Occipital lobe (tissue), 3 donors: ENCODE measurements at places on chromosomes 5 and 9.

DNA sequence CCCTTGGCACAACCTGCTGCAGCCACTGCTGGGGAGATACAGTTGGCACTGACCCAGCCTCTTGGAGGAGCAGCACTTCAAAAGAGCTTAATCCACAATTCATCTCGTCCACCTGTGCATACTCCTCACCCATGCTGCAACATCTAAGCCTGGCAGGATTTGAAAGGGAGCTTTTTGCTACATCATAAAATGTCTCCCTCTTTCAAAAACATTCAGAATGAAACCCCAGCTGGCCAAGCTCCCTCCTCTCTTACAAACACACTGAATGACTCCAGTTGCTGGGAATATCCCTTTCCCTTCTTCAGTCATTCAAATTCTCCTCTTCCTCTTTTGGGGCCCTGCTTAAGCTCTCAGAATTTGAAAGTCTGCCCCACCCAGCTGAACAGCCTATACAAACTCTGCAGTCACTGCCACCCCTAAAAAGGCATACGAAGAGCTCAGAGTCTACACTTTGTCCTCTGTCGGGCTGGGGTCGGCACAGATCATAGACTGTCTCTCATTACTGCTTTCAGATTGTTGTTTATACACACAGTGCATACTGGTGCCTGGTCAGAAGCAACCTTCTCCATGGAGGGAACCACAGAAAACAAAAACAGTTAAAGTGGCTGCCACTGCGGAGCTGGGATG is 8.8 kb upstream of the C5orf15 start:
- no peak for DNase-seq

DNA sequence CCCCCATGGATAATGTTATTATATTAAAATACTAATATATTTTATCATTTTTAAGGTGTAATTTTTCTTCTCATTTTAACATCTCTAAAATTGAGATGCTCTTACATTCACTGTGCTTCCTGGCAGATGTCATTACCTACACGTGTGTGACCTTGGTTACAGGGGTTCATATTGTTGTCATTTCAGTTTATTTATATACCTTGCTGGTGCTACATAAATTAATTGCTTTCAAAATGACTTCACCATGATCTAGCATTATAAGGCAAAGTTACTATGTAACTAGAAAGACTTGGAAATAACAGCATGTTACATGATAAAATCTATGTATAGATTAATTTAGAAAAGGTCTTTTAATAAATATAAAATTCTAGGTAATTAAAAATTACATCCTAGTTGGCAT is 60.9 kb downstream of the ARHGEF28 start:
- DNase-seq = no peak

GRCh38 chr5:32504329-32504988 is 59.9 kb upstream of the ZFR start:
- no peak for DNase-seq

GRCh38 chr9:114310471-114311450 is 12.1 kb upstream of the ORM1 start:
- DNase-seq = no peak

DNA sequence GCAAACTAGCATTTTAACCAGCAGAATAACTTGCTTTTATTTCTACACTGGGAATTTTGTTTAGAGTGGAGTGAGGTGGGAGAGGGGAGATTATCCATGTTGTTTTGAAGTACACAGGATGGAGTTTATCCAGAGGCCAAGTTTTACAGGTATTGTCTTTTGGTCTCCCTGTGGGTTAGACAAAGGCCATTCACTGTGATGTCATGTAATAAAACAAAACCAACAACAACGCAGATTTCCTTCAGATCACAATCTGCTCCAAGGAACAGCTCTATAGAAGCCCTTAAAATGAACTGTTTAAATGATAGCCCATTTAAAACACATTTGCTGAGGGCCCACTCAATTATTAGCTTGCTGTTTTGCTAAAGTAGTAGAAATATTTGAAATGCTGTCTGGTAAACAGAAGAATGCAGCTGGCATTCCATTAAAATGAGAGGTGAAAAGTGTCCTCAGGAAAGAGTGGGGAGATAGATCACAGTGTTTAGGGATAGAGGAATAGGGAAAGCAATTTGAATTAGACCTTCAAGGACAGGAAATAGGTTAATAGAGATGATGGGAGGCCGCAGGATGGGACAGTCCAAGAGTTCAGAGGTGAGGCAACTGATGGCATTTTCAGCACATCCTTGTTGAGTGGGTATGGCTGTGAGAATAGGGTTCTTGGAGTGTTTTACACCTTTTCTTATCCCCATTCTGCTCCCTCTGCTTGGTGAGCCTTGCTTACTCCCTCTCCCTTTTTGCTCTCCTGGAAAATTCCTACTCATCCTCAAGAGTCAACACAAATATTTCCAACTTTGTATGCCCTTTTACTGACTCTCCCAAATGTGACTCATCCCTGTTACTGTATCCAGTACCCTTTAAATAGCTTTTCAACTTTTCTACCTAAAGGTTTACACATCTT is 140.1 kb upstream of the NR3C1 start:
- no peak for DNase-seq

DNA sequence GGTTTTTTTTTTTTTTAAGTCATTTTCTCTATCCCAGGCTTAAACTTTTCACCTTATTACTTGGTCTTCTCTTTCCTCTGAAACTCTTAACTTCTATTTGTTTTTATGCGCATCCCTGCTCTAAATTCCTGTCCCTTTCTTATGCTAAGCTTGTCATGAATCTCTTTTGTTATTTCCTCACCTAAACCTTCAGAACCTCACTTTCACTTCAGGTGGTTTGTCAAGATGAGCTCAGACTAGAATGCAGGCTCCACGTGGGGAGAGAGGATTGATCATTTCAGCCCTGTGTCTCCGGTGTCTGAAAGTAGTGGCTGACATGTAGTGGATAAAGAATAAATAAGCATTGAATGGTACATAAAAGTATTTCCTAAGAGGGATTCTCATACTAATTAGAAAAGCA is 63.6 kb downstream of the ANXA1 start:
- DNase-seq = no peak

DNA sequence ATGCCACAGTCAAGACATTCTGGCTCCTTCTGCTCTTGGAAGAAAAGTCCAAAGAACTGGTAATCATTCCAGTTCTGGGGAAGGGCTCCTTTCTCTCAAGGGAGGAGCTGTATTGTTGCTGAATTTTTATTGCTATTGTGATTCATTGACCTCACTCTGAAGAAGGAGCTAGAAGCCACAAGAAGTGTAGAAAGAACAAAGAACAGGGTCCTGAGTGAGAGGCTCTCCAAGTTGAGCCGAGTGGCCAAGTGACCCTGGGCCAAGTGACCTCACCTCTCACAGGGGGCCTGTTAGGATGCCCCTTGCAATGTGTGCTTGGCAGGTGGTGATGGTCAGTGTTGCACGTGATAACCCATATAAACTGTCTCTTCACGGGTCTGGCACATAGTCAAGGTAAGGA is 173.3 kb downstream of the FGF18 start:
- no peak for DNase-seq

DNA sequence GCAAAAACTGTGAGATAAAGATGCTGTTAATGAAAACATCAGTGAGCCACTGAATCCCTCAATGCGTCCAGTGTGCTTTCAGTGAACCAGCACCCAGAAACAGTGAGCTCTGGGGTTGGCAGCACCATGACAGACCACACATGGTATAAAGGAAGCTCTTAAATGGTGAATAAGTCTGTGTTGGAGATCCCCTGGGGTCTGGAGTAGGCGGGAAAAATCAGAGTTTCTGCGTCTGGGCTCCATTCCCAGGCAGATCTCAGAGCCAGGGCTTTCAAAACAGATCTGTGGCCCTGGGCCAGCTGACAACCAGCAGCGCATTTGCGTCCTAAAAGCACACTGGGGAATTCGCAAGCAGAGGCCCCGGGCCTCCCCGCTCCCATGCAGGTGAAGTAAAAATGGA is 233.5 kb downstream of the FRMD3 start:
- peak; percentile 72 for DNase-seq

- DNase-seq = no peak
These were observed 467 bp downstream of the C9orf78 start for GRCh38 chr9:129834489-129835127.

GRCh38 chr9:23145467-23145866 is 680.6 kb downstream of the ELAVL2 start:
- no peak for DNase-seq

DNA sequence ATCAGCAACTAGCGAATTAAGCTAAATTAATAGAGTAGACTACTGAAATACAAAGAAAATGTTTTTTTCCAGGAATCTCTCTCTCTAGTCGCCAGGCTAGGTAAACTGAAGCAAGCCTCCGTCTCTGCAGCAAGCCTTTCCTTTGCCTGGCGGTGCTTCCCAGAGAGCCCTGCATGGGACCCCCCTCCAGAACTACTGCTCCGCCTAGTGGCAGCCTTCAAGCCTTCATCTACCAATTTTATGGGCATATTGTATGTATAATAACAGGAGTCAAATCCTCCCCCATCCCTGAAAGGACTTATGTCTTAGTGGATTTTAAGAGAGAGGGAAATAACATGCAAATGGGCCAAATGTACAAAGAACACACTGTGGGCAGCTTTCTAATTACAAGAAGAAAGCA is 241.9 kb downstream of the SAXO1 start:
- DNase-seq = no peak

GRCh38 chr5:31169379-31169778 is 24.1 kb upstream of the CDH6 start:
- DNase-seq = no peak

GRCh38 chr9:89418474-89418845 is 79.5 kb downstream of the SEMA4D start:
- DNase-seq = no peak

- DNase-seq = no peak
These were observed 308.3 kb downstream of the ZSWIM6 start for GRCh38 chr5:61640179-61641021.

GRCh38 chr9:78725503-78725902 is 428.6 kb downstream of the PSAT1 start:
- no peak for DNase-seq

GRCh38 chr9:134669399-134669955 is 27.9 kb downstream of the COL5A1 start:
- no peak for DNase-seq

DNA sequence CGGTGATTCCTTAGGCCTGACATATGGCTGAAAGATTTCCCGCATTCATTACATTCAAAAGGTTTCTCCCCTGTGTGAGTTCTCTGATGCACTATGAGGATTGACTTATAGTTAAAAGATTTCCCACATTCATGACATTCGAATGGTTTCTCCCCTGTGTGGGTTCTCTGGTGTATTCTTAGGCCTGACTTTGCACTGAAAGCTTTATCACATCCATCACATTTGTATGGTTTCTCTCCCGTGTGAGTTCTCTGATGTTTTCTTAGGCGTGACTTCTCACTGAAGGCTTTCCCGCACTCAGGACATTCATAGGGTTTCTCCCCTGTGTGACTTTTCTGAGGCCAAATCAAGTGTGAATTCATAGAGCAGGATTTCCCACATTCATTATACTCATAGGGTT is 35.8 kb downstream of the ZNF782 start:
- no peak for DNase-seq

- DNase-seq = no peak
These were observed 14.5 kb upstream of the ANKRD55 start for GRCh38 chr5:56247592-56247991.

- no peak for DNase-seq
These were observed 528.1 kb upstream of the KLF4 start for GRCh38 chr9:108017671-108018070.

GRCh38 chr5:113660206-113660605 is 146.7 kb downstream of the YTHDC2 start:
- no peak for DNase-seq

GRCh38 chr5:43154469-43154868 is 33.8 kb downstream of the ZNF131 start:
- no peak for DNase-seq

DNA sequence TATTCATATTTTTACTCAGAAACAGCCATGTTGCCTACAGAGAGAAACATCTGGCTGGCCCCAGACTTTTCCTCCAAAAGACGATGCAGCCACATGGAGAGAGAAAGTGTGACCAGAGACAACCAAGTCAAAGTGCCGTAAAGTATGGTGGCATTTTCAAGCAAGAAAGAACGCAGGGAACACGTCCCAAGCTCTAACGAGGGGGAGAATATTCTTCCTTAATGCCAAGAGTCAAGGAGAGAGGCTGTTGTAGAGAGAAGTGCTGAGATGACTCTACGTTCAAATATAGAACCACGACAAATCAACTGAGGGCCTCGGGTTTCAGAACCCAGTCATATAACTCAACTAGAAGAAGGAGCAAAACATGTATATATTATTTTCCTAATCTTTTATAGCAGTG is 55.9 kb downstream of the FNBP1 start:
- no peak for DNase-seq

DNA sequence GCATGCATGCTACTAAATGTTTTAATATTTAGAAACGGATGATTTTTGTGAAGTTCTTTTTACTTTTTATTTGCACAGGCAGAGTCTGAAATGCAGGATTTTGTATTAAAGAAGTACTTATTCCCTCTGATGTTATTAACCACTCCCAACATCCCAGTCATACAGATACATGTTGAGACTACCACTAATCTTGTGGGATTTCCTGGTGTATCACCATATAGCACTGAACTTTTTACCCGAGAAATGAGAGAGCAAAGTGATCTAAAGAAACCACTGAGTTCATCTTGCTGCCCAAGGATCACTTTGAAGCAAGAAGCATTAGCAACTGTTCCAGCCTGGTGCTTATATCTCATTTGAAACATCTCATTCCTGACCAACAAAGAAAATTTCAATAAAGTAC is 443.8 kb downstream of the BNC2 start:
- no peak for DNase-seq

DNA sequence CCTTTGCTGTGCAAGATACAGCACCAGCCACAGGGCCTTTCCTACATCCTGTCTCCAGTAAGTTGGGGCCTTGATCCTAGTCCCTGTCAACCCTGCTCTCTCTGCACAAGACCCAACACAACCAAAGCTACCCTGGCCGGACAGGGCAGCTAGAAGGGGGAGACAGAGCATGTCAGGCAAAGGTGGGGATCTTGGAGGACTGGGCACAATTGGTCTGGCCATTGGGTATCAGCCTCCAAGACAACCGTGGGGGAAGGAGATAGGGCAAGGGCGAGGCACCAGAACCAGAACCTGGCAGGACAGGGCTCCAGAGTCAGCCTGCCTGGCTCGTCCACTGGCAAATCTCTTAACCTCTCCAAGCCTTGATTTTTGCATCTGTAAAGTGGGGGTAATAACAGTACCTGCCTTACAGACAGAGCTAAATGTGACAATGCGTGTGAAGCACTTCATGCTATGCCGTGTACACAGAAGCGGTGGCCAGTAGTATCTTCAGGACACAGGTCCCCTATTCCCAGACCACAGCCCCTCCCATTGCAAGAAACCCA is 51.6 kb upstream of the CDKN2AIPNL start:
- no peak for DNase-seq

DNA sequence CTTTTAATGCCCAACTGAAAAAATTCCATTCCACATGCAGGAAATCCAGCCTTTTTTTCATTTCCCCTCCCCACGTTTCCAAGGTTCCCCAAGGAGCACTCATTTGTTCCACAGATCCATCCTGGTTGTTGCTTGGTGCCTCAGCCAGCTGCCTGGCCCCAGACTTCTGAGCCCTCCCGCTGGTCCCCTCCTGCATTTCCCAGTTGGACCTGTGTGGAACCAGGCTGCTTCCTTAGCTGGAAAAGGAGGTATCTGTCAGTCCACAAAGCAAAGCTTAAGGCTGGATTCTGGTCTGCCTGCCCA is 44.8 kb downstream of the ANGPTL2 start:
- DNase-seq = no peak
